ENCODE measurements at places on chromosomes 5 and 9.

DNA sequence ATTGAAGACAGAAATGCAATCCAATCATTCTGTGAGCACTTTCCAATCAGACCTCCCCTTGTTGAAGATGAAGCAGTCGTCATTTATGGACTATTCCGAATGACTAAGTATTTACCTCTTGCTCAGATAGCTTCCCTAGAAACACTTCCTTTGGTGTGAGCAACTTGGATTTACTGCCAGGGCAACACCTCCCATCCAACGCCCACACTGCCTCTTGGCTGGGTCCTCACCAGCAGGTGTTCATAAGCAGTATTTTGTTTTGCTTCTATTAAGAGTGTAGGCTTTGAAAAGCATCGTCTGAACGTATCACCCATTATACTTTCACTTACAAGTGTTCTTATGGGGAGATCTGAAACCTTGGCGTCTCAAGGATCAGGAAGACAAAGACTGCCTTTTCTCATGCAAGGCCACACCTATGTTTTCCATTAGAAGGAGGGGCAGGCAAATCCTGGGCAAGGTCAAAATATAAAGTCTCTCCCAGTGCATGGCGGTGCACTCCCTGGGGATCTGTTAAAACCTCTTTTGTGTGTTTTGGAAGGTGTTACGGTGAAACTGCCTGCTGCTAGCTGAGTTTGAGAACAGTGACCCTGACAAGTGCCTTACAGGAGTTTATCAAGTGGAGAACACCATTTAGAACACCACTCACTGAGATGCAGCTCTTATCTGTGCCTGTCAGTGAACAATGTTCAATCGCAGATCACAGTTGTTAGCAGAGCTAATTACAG, 10.6 kb upstream of the MARCHF3 start:
- DNase-seq: no peak

- DNase-seq: no peak
Observed at GRCh38 chr5:137752905-137753690, 1.1 kb downstream of the HNRNPA0 start.

- DNase-seq: no peak
Observed at GRCh38 chr9:109775516-109775915, 4.5 kb upstream of the PALM2AKAP2 start.

GRCh38 chr5:133304707-133305216, 252.9 kb downstream of the HSPA4 start:
- no peak for DNase-seq

DNA sequence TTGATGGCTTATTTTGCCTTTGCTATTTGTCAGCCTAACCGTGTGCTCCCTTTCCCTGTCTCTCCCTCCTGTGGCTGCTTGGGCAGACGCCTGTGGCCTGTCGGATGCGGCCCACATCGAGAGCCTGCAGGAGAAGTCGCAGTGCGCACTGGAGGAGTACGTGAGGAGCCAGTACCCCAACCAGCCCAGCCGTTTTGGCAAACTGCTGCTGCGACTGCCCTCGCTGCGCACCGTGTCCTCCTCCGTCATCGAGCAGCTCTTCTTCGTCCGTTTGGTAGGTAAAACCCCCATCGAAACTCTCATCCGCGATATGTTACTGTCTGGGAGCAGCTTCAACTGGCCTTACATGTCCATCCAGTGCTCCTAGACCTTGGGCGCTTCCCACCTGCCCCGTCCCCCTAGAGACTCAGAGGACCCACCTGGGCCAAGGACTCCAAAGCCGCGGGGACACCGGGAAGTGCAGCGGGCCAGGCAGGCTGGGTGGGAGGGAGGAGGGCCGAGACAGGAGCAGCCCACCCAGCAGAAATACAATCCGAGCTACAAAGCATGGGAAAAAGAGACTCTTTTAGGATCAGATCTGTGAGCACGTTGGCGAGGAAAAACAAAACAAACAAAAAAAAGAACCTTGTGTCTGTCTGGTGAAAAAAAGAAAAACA, 10.6 kb downstream of the NR2F1 start:
- no peak for DNase-seq

GRCh38 chr5:140339636-140340035, 6.8 kb downstream of the HBEGF start:
- no peak for DNase-seq

GRCh38 chr5:57891443-57891842, 408.8 kb upstream of the ACTBL2 start:
- DNase-seq: no peak

GRCh38 chr5:35618781-35619180, 1.1 kb downstream of the SPEF2 start:
- no peak for DNase-seq

DNA sequence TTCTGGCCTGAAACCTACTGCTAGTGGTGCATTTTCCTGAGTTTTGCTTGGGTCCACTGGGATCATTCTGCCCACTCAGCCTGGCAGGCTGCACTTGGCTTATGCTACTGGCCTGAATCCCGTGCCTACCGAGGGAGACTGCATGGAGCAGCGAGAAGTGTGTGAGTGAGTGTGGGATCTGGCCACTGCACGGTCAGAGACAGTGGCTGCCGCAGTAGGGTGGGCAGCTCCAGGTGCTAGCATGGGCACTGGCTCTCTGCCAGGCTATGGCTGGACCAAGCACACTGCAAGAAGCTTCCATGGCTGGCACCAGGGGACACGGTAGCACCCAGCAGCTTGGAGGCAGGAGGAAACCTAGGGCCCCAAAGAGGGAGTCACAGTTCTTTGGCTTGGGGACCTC, 1058.7 kb upstream of the ACO1 start:
- DNase-seq: no peak

- DNase-seq: no peak
Observed at GRCh38 chr5:128538250-128539037, 399 bp upstream of the FBN2 start.

DNA sequence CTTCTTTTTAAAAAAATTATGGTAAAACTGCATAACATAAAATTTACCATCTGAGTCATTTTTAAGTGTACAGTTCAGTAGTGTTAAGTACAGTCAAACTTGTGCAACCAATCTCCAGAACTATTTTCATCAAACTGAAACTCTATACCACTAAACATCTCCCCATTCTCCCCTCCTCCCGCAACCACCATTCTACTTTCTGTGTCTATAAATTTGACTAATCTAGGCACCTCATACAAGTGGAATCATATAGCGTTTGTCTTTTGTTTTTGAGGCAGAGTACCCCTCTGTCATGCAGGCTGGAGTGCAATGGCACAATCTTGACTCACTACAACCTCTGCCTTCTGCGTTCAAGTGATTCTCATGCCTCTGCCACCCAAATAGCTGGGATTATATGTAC, 24.0 kb upstream of the EBF1 start:
- no peak for DNase-seq

DNA sequence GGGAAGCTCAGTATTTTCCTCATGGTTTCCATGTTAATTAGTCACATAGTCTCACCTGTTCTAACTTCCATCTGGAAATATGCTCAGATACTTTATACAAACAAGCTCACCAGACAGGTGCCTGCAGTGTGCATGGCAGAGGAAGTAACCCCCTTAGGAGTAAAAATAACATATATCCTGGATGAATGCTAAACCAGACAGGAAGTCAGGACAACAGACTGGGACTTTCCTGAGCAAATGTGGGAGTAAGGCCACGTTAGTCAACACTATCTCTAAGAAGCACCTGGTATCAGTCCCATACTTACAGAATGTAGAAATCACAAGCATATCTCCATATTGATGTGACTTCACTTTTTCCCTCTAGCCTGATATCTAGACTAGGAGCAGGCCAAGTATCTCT, 128.4 kb downstream of the SEC61B start:
- DNase-seq: no peak

- DNase-seq: no peak
Observed at GRCh38 chr5:84382363-84383295, 2.1 kb downstream of the EDIL3 start.

DNA sequence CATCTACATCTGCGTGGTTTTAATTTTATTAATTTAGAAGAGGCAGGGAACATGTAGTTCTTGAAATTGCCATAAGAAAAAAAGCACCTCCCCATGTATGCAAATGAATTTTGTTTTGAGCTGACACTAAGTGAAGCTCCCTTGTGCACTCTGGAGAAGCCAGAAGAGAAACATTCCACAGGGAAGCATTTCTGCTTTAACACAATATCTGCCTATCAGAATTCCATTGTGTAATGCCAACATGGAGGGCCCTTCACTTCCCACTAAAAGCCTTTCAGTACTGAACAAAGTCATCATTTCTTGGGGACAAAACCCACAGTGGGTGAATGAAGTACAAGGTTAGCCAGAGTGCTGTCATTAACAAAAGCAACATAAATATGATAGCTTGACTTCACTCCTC, 59.7 kb downstream of the PRELID2 start:
- no peak for DNase-seq

GRCh38 chr9:94787266-94787665, 60.8 kb downstream of the AOPEP start:
- DNase-seq: no peak

GRCh38 chr5:126054577-126055347, 368.4 kb upstream of the GRAMD2B start:
- DNase-seq: no peak

GRCh38 chr9:105832096-105832710, 137.9 kb downstream of the TMEM38B start:
- no peak for DNase-seq

DNA sequence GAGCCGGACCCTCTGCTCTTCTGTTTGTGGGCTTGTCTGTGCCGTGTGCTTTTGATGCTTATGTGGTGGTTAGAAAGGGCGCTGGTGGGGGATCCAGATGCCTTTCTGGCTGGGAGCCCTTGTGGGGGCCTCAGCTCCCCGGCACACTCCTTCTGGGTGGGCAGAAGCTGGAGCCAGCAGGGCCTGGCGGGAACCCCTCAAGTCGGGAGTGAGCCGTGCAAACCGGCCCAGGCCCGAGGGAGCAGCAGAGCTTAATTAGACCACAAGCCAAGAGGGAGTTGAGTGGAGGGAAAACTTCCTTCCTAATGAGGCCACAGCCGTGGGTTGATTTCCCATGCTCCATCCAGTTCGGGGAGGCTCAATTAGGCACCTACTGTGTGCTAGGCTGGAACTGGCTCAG, 76.0 kb upstream of the RNU6ATAC start:
- no peak for DNase-seq

DNA sequence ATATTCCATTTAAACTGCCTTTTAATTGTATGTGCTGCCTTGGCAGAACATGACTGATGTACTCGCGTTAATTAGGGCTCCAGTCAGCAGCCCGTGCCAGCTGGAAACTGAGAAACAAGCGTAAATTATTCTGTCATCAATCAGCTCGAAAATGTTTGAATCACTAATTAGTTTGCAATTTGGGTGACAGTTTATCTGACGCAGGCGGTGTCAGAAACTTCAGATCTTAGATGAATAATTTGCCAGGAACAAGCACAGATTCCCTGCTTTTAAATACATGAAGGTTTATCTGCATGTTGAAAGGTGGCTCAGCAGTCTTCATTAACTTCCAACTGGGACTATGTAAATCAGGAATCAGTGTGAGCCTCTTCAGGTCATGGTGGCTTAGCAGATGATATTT, 176.0 kb upstream of the TLE4 start:
- no peak for DNase-seq

GRCh38 chr5:145925353-145925752, 11.0 kb upstream of the SH3RF2 start:
- DNase-seq: no peak

DNA sequence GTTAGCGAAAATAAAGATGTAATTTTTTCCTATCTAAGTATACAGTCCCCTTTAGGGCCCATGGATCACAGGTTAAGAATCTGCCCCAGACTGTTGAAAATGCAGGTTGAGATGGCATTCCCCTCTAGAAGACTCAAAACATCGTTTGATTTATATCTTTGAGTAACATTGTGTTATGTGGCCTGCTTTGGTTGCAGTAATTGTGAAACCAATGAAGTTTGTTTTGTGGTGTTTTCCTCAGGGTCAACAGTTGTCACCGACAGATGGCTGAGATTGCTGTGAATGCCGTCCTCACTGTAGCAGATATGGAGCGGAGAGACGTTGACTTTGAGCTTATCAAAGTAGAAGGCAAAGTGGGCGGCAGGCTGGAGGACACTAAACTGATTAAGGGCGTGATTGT, 7.8 kb downstream of the CCT5 start:
- DNase-seq: no peak

Measured in stimulated activated CD4-positive, alpha-beta T cell treated with anti-CD3 and anti-CD28 coated beads, Interleukin-1b, Interleukin-23, amount 100 ng/mL, for 1 hour (primary cell).